ENCODE measurements at places on chromosomes 11 and 22.
A peak's percentile ranks its signal among the peaks of the same experiment; 100 is the strongest.

DNA sequence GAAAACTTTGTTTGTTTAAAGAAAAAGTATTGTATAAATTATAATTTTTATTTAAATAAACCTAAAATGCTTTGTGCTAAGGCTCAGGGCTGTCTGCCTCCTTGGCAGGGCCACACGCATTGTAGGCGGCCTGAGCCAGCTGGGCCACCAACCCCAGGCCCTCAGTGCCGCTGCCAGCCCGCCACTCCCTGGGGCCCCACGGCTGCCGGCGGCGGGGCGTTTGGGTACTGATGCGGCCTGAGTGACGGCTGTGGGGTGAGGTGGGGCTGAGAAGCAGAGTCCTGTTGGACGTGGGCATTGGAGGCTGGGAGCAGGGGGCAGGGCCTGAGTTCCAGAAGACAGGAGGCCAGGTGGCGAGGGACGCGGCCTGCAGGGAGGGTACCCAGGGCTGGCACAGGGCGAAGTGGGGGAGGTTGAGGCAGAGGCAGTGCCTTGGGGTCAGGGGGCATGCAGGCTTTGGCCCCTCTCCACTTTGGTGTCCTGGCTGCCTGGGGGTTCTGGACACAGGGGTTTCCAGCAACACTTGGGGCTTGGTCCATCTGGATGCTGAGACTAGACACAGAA, 58.3 kb downstream of the CERK start:
- DNase-seq: no peak

DNA sequence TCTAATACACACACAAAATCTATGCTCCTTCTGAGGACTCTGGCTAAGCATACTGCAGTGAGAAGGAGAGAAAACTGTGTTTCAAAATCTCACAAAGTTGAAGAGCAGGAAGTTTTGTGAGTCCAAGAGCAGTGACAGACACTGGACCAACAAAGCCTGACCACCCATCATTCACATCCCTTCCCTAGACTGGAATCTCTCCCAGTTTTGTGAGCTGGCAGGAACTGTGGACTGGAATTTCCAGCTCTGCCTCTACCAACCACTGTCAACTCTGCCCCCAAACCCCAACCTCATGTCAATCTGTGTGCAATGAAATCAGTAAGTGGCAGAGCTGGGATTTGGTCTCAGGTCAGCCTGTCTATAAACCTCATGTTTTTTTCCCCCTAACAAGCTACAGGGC, 112.6 kb downstream of the ARL14EP start:
- DNase-seq: no peak

GRCh38 chr11:111736181-111736590, 30.0 kb downstream of the PPP2R1B start:
- no peak for DNase-seq

DNA sequence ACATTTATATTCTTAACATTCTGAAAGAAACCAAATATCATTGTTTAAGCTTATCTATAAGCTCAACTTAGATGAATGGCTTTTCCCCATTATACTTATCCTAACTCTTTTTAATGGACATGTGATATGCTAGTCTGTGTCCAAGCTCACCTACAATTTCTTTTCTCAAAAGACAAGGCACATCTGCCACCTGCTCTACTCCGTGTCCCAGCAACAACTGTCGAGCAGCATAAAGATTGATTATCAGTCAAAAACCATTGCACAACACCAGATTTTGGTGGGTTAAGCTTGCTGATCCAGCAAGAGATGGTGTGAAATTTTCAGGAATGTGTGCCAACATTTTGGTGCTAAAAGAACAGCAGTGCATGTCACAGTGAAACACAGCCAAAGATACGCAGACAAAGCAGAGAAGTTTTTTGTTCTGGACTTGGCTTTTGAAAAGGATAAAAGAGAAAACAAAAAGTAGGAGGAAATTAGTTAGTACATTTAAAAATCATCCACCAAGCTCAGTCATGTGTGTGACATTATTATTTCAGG, 65.8 kb downstream of the DCDC1 start:
- DNase-seq: no peak

DNA sequence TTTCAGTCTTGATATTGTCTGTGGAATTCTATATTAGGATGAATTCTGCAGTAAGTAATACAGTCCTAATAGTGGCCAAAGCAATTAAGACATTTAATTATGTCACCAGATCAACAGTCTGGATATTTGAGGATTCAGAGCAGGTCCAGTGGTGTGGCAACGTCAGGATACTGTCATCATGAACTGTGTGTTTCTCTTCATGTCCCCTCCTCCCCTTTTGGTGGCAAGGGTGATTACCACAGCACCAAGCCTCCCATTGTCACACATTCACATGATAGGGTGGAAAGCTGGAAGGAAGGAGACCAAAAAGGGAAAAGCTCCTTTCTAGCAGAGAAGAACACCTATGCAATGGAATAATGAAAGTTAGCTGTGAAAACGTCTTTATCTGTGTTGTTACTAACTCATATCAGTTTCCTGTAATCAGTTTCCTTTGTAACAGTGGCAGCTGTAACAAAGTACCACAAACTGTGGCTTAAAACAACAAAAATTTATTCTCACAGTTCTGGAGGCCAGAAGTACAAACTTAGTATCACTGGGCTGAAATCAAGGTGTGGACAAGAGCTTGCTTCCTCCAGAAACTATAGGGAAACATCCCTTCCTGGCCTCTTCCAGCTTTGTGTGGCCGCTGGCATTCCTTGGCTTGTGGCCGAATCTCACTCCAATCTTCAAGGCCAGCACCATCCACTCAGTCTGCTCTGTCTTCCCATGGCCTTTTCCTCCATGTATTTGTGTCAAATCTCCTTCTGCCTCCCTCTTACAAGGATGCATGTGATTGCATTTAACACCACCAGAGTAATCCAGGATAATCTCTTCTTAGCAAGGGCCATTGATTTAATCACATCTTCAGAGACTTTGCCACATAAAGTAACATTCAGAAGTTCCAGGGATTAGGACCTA, 6.5 kb upstream of the RBM14 start:
- no peak for DNase-seq

- DNase-seq: no peak
Measured at GRCh38 chr11:92045301-92045700, 179.3 kb upstream of the FAT3 start.

GRCh38 chr11:69312453-69313404, 18.8 kb downstream of the MYEOV start:
- no peak for DNase-seq

DNA sequence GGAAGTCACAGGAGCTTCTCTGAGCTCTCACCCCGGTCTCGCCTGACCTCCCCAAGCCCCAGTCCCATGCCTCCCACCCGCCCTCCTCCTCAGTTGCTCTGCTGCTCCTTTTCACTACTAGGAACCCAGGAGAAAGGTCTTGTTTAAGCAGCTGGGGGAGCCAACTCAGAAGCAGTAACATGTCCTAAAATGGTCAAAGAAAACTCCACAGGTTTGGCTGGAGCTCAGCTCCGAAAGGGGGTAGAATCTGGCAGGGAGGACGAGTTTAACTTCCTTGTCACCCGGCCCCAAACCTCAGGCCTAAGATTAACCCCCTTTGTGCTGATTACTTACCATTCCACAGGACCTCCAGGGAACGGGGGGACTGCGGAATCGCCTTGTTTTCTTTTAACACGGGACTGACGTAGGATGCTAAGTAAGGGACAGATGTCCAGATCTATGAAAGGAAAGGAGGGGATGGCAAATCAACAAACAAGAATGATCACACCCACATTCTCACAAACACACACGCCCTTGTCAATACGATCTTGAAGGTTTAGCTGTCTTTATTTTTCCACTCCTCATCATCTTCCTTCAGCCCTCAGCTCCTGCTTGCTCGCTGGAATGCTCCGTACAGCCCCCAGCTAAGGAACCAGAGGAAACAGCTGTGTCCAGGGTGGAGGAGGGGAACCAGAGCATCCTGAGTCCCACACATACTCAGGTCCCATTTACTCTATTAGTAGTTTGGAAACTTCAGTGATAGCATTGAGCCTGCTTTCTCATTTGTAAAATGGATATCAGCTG, 13.5 kb downstream of the PCSK7 start:
- DNase-seq: no peak

- DNase-seq: no peak
Measured at GRCh38 chr22:32622004-32622743, 147.6 kb downstream of the FBXO7 start.

GRCh38 chr11:64118876-64119665, 46.8 kb downstream of the MACROD1 start:
- DNase-seq: no peak

DNA sequence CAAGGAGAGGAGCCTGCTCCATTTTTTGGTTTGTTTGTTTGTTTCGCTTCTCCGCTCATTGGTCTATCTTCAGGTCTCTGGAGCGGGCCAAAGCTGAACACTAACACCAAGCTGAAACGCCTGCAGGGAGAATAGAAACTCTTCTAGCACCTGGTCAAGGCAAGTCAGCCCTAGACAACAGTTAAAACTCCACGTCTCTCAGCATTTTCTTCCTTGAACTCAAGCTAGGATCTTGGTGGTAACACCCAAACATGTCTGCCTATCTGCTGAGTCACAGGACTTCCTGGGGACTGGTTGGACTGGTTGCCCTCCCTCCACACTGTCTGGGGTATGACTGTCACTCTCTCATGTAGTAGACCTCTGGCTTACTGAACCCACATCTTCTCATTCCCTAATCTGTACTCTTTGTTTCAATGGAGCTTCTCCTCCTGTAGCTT, 23.9 kb upstream of the RBFOX2 start:
- no peak for DNase-seq

DNA sequence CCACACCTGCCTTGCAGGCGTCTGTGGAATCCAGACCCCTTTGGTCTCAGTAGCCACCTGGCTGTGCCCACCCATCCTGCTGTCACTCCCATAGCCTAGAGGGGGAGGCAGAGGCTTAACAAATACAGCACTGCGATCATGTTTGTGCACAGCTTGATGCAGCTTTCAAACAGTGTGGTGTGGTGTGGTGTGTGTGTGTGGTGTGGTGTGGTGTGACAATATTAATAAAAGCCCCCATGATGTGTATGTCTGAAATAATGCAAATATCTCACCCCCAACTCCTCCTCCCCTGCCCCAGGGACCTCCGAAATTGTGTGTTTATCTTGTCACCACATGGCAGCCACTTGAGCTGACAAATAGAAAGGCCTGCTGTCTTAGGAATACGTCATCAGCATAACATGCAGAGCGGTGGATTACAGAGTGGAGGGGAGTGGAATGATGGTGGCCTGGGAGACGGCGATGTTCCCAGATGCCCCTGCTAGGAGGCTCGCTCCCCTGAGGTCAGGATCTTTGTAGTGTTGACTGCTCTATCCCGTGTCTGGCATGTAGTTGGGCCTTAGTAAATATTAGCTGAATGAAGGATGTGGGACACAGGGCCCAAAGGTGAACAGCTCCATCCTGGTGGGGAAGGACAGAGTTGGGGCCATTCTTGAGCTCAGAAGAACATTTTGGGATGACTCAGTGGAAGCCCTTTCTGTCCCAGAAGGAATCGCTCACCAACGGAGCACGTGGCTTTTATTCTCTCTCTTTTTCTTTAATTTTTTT, 2.8 kb downstream of the PDXP start:
- DNase-seq: peak; percentile 13

DNA sequence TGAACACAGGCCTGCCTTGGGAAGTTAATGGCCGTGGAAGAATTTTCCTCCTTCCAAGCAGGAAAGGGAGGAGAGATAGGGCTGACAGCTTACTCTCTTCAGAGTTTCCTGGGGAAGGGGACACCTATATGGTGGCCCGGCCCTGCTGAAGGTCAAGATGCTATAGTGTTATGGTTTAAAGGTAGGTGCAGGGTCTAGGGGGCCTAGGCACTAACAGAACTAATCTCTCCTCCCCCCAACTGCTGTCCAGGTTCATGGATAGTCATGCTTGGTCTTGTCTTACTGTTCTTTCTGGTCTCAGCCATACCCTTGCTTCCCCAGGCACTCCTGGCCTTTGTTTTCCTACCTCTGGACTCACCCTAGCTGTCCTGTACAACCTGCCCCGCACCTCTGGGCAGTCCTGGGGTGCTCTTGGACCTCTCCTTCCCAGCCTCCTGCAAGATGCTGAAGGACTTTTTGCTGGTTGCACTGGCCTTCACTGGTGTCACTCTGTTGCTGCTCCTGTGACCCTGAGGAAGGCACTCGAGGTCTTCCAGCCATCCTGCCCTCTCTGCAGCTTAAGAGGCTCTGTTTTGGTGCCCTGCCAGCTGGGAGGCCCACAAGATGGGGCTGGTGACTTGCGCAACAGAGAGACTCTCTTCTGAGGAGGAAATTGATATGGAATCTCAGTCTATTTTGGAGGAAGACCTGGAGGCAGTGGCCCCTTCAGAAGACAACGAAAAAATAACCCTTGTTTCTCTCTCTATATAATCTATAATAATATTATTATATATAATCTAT, 17.9 kb downstream of the SEC14L3 start:
- DNase-seq: no peak

DNA sequence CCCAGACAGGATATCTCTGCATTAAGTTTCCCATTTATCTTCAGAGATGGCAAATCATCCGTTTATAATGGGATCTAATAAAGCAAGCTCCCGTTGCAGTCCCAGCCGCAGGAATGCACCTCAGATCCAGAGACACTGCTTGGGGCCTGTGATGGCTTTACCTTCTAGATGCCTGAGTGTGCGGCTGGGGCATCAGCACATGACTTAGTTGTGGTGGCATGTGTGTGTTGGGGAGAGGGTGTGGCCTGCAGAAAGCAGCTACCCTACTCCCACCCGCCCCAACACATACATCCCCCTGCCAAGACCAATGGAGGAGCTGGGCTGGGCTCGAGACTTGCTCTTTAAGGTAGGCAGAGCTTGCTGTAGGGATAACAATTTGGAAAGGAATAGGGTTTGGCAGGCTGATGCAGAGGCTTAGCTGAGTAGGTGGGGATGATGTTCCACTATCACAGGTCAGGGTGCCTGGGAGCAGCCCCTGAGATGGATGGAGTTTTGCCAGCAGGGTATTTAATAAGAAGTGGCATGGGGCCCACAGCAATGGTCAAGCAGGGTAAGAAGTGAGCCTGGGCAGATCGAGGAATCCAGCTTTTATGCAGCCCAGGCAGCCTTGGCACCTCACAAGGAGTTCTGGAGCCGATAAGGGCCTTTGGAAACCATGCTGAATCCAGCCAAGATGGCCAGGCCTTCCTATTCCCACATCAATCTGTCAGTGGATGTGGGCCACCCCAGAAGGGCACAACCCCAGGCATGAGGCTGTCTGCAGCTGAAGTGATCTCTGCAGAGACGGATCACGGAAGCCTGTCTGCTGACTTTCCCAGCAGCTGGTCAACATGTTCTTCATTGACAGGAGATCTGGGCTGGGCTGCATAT, 601.3 kb downstream of the BUD13 start:
- no peak for DNase-seq

DNA sequence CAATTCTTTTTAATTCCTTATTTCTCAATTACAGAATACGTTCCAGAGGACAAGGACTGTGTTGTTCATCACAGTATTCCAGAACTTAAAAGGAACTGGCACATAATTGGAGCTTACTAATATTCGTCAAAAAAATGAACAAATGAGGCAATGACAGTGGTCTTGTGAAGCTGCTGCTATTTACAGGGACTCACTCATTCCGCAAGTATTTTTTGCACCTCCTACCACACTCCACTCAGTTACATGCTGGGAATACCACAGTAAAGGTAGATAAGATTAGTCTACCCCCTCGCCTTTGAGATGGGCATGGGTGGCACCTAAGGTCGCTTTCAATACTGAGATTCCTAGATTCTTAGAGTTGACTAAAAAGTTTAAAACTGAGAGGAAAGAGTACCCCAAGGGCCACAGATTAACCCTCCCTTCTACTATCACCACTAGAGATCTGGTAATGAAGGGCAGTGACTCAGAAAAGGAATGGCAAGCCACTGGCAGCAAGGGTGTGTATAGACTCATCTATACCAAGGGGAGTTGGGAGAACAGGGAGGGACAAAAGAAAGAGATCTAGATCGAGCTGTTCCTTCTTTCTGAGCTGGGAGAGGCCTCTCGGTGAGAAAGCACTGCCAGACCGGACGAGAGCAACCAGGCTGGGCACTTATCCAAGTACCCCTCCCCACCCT, 85.0 kb downstream of the RPL27A start:
- DNase-seq: no peak

GRCh38 chr11:132238331-132238866, 868.0 kb downstream of the NTM start:
- no peak for DNase-seq

All from NCI-H2081 (cell line).